ENCODE measurements at places on chromosomes 1 and 21.

DNA sequence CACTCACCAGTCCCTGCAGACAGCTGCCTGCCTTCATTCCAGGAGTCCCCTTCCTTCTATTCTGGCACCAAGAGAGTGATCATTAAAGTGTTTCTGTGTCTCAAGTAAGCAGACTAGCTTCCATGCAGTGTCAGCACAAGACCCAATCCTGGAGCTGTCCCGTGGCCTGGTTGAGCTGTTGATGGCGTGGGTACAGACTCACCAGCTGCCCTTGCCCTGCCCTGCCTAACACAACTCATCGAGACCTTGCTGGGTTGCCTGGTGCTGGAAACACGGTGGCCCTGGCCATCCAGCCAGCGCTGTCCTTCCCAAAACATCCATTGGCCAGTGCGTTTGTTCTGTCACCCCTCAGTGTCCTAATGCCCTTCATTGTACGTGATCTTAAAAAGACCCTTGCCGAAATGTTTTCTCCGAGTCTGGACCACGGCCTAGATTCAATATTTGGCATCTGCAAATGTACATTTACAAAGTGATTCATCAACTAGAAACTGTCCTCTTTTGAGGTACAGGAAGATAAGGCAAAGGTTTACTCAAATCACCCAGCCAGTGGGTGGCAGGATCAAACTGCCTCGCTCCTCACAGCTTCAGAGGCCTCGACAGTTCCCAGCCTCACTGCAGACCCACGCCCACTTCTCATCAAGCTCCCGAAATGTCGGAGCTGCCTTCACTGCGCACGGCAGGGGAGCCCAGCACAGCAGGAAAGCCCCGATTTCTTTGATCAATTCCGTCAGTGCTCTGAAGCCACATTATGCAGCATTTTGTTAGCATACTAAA lies 494.2 kb downstream of the KIF26B start:
- DNase-seq = no peak

GRCh38 chr1:65729259-65729658 lies 63.4 kb upstream of the PDE4B start:
- DNase-seq = no peak

DNA sequence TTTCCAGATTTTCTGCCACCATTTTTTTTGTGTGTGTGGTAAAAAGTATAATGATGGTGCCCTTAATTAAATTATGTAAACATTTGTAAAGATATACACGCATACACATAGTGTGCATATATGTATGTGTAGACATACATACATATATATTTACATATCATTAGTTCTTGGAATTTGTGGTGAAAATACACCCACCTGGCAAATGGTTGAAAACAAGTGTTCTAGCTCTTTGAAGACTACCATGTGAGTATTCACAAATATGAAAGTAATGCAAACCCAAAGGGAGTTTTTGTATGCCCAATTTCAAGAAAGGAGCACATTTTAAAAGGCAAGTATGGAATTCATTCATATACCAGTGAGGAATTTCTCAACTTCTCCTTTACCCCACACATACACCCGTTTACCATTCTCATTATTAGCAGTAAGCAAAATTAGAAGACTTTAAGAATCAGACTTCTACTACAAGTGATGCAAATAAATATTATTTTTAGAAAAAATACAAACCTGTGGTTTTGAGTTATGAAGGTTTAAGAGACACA lies 8.0 kb downstream of the RABGAP1L start:
- DNase-seq = no peak

DNA sequence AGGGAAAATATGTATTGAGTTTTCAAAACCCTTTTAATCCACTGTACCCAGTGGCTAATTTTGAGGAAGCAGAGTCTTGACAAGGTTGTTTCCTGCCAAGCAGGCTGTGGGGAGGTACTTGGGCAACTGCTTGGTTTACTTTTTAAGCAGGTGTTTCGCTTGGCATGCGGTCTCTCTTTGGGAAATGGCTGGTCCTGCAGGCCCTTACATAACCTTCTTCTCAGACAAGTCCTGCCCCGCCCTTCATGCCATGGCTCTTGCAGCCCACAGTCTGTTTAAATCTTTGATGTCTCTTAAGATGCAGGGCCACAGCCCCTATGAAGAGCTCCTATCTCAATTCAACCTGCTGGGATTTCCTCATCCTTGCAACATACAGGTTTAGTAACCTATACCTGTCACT lies 36.0 kb upstream of the ABCD3 start:
- DNase-seq = peak; percentile 92

GRCh38 chr1:229006121-229006870 lies 264.6 kb upstream of the RAB4A start:
- DNase-seq = no peak

DNA sequence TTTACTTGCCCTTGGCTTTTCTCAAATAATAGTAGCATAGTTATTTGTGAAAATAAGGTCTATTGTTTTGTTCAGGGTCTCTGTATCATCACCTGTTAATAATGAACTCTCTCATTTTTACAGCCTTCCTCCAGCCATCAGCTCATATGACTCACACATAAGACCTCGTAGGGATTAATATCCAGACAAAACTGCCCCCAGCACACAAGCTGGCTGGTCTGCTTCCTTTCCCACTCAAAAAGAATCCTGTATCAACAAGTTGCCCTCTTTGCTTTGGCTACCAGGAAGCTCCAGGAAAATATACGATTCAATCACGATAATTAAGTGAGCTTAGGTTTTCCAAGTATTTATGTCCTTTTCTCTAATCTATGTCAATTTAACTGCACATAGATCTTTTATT lies 119.2 kb downstream of the DMRTB1 start:
- no peak for DNase-seq

DNA sequence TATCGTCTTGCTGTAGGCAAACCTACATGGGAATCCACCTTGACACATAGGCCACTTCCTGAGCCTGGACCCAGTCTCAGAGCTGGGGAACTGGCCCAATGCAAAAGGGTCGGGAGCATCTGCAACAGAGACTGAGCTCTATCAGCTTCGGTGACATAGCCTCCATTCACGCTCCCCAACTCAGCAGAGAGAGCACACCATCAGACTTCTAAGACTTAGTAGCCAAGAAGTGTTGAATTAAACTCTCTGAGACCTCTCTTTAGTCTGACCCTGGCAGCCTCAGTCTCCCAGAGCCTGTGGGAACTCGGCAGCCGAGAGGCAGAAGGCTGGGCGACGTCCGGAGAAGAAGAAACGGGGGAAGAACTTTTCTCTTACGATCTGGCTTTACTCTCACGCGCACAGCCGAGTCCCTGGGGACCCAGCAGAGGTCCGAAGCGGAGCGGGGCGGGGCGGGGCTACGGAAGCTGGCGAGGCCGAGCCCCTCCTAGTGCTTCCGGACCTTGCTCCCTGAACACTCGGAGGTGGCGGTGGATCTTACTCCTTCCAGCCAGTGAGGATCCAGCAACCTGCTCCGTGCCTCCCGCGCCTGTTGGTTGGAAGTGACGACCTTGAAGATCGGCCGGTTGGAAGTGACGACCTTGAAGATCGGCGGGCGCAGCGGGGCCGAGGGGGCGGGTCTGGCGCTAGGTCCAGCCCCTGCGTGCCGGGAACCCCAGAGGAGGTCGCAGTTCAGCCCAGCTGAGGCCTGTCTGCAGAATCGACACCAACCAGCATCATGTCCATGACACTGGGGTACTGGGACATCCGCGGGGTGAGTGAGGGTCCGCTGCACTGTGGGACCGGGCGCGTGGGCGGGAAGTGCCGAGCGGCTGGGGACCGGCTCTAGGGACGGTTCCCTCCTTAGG lies at the start of gene GSTM4:
TSS of gene GSTM4 (plus strand) at position 485 of the 905 bp plus-strand sequence. CDS start at position 776, 291 bp downstream.
- peak; percentile 79 for DNase-seq

DNA sequence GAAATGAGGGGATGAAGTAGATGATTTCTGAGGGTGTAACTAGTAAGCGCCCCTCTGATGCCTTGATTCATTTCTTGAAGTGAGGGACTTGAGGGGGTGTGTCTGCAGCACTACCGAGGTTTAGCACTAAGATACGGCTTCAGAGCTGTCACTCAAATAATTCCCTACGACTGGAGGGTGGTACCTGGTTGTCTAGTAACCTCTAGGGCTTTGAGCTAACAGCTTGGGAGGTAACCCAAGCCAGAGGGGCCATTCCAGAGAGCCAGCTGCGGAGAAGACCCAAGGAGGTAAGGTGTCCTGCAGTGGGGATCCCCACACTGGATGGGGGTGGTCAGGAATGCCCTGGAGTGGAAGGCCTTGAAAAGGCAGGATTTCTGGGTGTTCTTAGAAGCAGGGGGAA lies at the start of gene TTC24:
TSS of gene TTC24 (plus strand) at position 252 of the 400 bp plus-strand sequence. CDS start 1,642 bp downstream, outside the sequence.
- DNase-seq = no peak

DNA sequence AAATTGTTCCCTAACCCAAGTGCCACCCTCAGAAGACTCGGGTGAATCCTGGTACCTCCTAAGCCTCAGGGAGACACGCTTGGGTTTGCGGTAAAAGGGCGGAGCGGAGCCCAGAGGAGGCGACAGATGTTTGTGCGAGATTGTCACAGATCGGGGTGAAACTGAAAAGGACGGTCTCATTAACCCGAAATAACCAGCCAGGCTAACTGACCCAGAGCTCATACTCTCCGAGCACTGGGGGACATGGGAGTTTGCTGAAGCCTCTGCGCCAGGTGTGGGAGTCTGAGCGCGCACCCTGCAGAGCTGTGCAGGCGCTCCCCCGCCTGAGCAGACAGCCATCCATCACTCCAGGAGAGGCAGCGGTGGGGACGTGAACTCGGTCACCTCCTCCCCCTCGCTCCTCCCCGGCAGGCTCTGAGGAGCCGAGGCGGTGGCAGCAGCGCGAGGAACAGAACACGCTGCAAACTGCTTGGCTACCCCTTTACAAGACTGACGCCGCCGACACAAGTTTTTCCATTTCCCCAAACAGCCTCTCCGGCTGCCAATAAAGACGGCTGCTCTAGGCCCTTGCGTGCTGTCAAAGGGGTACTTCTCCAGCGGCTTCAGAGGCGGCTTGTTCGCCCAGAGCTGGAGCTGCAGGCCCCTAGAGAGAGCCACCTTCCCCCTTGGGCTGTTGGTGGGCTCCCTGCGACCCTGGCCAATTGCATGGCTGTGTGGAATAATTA lies 43.5 kb downstream of the RRAGC start:
- peak; percentile 87 for DNase-seq

DNA sequence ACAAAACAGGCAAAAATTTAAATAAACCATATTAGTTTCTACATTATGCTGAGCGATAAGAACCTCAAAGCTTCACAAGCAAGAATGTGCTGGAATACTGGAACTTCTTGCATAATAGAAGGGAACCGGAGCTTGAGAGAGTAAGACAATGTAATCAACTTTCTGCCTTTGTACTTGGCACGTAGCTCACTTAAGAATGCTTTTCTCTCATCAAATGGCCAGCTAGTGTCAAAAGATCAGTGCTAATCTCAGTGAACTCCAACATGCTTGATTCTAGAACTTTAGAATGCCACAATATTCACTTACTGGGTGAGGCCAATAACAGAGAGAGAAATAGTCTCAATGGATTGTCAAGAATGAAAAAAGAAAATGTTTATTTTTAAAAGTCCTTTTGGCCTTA lies 486.1 kb upstream of the LRRC7 start:
- no peak for DNase-seq

- no peak for DNase-seq
Observed at GRCh38 chr1:93350875-93351274, 5.2 kb downstream of the DR1 start.

GRCh38 chr1:3089490-3089889 lies 20.5 kb downstream of the PRDM16 start:
- DNase-seq = no peak

DNA sequence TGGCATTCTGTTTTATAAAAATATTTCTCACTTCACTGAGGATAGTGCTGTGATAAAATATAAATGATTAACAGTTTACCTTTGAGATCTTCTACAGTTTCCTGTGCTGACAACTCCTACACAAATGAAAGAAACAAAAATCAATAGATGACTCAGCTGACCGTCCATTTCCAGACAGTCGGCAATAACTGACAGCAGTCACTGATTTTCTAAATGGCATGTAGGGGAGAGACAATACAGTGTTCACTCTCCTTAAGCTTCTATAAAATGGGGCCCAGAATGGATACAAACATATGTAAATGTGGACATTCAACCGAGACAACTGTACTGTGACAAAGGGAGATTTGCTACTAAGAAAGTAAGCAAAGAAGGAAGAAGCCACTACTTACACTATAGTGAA lies 34.3 kb downstream of the PCNX2 start:
- no peak for DNase-seq

DNA sequence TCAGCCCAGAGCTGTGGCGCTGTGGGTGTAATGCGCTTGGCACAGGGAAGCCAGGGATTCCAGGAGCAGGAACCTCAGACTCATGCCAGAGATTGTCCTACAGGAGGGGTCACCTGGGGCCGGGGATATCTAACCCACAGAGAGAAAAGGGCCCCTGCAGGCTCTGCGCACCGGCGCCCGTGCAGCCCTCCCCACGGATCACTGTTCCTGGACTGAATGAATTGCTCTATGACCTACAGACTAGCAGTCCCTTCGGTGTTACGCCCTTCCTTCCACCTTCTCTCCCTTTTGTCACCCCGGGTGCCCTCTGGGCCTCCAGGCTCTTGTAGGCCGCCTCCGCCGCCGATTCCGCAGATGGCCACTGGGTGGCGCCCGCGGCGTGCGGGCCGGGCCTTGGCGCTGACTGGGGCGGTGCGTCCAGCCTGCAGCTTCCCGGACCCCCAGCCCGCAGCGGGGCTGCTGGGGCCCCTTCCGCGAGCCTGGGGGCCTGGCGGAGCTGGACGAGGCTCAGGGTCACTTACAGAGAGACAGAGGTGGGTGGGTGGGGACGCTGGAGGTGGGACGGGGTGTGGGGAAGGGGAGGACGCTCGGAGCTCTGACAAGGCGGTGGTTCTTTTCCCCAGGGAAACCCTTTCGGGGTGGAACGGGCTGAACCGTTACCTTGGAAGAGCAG lies 101.3 kb downstream of the IER5 start:
- DNase-seq = peak; percentile 47

GRCh38 chr1:111592389-111593361 lies 26.9 kb upstream of the RAP1A start:
- no peak for DNase-seq

DNA sequence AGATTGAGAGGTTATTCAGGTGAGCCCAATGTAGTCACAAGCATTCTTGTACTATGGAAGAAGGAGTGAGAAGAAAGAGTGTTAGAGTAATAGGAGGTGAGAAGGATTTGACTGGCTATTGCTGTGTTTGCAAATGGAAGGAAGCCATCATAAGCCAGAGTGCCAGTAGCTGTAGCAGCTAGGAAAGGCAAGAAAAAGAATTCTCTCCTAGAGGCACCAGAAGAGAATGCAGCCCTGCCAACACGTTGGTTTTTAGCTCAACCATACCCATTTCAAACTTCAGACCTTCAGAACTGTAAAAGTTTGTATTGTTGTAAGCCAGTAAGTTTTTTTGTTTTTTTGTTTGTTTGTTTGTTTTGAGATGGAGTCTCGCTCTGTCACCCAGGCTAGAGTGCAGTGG lies 8.9 kb upstream of the IL12RB2 start:
- no peak for DNase-seq
